ENCODE measurements at places on chromosomes 16 and 17. TPM values are rescaled to one million over a fixed set of nuclear protein-coding genes. Genes with fewer than 3 reads are reported as not detected.
A peak's percentile ranks its signal among the peaks of the same experiment; 100 is the strongest.

DNA sequence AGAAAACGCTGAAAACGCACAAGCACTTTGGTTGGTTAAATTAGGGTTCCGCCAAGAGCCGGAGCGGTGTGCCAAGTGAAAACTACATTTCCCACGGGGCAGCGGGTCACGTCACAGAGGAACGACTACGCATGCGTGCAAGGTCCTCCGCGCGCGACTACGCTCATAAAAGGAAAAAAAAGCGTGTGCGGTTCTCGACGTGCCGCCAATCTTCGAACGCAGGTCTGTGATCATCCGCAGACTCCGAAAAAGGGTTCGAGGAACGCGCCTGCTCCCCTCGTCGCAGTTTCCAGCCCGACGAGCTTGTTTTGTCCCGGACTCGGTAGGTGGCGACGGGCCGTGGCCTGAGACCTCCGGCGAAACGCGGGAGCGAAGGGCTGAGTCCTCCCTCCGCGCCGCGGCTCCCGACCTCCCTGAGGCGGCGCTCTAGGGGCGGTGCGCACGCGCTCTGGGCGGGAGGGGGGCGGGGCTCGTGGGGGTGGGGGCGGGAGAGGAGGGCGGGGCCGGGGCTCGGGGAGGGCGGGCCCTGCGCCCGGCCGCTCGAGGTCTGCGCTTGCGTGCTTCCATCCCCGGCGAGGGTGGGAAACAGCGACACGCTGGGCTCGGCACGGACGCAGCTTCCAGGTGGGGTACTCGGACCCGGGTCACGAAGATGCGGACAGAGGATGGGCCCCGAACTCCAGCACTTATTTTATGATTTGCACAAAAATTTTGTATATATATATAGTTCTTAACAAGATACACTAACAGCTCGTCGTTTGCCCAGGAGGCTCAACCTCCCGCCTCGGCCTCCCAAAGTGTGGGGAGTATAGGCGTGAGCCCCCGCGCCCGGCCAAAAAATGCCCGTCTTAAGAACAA, at the start of gene SGF29:
Gene SGF29 (plus strand): TSS at position 145 of the 858 bp plus-strand sequence. CDS start 27,150 bp downstream, outside the sequence.
- DNase-seq: peak; percentile 96

- no peak for DNase-seq
Measured at GRCh38 chr17:77516902-77517301, 376.1 kb downstream of the SEC14L1 start.

GRCh38 chr17:46056800-46057304, 57.8 kb downstream of the STH start:
- DNase-seq: no peak

- no peak for DNase-seq
Measured at GRCh38 chr16:90046122-90046970, 27.1 kb upstream of the DBNDD1 start.

GRCh38 chr17:48510761-48511604, 19.8 kb downstream of the HOXB1 start:
- DNase-seq: no peak

- no peak for DNase-seq
Measured at GRCh38 chr16:67431775-67432505, 1.0 kb downstream of the HSD11B2 start.

DNA sequence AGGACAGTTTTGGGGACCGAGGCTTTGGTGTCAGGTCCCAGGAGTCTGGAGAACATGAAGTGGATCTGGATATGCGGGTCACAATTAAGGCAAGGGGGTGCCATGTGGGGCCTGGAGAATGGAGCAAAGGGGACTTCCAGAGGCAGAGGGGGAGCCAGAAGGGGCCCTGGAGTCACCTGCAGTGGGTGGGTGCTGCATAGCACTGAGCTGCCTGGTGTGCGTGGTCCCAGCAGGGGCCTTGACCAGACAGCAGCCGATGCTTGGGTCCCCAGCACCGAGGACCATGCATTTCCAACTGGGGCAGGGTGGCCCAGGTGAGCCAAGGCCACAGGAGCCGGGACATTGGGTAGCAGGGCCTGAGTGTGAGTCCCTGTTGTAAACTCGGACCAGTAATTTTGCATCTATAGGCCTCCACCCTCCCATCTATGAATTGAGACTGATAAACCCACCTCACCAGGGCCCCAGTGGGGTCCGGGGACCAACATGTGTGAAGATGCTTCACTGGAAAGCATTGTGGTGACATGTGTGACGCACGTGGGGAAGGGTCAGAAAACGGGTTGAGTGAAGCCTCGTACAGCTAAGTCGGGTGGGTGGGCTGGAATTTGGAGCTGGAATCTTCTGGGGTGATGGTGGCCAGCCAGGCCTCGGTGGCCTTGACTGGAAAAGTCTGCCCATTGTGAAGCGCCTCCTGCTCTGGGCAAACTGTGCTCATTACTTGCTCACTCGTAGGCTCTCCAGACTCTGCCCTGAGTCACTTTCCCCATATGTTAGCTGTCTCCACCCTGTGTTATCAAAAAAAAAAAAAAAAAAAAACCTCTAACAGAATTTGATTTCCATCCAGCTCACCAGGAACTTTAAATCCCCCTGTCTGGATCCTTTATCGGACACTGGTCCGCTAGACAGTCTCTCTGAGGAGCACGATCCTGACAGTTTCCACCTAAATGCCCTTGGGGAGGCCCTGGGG, 90.5 kb upstream of the ZNF469 start:
- no peak for DNase-seq

DNA sequence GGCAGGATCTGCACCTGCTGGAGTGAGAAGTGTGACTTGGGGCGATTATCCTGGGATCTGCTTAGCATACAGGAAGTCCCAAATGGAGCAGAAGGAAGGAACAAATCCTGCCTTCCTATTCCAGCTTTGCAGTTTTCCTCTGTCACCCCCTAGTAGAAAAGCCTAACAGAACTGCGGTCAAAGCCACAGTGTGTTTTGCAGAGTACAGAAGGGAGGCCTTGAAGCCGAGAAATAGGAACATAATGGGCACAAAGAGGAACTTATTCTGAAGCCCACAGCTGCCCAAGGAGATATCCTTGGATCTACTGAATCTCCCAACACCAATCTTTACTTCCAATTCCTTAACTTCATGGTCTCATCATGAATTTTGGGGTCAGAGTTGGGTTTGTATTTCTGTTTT, 8.5 kb downstream of the KRTAP1-5 start:
- no peak for DNase-seq

- peak; percentile 72 for DNase-seq
Measured at GRCh38 chr16:20385844-20386832, 18.4 kb downstream of the PDILT start.

DNA sequence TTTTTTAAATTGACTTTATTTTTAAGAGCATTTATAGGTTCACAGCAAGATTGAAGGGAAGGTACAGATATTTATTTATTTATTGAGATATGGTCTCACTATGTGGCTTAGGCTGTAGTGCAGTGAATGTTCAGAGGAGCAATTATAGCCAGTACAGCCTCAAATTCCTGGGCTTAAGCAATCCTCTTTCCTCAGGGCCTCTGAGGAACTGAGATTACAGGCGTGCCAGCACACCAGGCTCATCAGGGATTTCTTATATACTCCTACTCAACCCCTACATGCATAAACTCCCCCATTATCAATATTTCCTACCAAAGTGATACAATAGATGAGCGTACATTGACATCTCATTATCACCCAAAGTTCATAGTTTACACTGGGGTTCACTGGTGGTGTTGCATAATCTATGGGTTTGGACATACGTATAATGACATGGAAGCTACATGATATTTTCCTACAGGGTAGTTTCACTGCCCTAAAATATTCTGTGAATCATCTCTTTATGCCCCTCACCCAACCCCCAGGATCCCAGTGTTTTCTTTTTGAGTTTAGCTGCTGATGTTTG, 33.5 kb downstream of the HS3ST3B1 start:
- no peak for DNase-seq

GRCh38 chr16:89343501-89344457, 126.3 kb downstream of the ZNF778 start:
- peak; percentile 65 for DNase-seq

DNA sequence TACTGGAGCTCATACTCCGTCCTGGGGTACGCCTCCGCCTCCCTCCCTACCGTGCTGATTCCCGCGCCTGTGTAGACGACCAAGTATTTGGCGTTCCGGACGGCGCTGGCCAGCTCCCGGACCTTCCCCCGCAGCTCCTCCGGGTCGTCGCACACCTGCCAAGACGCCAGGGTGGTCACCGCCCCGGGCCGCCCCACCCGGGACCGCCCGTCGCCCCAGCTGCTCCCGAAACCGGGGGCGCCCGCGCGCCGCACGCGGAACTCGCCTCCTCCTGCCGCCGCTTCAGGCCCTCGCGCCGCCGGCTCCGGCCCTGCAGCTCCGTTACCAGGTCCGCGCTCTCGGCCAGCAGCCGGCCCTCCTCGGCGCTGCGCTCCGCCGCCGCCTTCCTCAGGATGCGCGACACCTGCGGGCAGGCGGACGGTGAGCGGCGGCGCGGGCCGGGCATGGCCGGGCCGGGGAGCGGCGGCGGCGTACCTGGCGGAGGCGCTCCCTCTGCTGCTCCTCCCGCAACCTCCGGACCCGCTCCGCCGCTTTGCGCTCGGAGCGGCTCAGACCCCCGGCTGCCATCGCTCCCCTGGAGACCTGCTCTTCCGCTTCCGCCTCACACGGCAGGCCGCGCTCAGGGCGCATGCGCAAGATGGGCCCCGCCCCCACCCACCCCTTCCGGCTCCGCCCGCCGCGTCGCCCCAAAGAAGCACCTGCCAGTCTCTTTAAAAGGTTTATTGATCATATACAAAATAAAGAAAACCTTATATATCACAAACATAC, at the start of gene SIRT7:
Gene SIRT7 (minus strand): TSS at position 612 of the 768 bp plus-strand sequence. CDS start 45 bp downstream, at position 567.
- DNase-seq: peak; percentile 82

DNA sequence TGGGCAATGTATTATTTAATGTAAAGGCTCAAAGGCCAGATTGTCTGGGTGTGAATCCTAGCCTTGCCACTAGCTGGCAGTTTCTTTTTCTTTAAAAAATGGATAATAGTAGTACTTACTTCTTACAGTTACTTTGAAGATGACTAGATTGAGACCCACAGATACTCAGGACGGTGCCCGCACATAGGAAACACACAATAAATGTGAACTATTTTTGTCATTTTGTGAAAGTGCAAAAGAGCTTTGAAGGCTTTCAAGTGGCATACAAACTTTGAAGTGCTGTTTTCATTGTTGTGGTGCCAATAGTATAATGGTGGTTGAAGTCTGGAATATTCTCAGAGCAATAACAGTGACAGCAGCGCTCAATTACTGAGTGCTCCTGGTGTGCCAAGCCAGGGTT, 63.6 kb downstream of the OTOA start:
- DNase-seq: no peak

DNA sequence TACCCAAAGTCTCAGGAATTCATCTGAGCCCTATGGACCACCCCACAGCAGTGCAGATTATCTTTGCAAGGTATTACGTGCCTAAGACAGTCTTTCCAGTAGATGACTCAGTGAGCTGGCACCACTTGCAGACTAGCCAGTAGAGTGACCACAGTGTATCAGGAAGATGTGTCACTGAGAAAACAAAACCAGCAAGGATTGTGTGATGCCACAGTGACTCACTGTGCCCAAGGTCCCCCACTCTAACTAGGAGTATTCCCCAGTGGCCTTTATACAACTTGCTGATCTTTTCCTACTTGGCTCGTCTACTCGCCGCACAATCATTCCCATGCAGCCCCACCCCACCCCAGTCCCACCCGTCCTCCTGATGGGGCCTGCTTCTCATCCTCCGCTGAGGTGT, 26.8 kb upstream of the PRKCA start:
- DNase-seq: no peak

GRCh38 chr17:17051380-17051779, 9.1 kb downstream of the MPRIP start:
- no peak for DNase-seq

GRCh38 chr16:83533193-83533592, 274.6 kb upstream of the HSBP1 start:
- DNase-seq: no peak

- no peak for DNase-seq
Measured at GRCh38 chr16:14553447-14553846, 76.6 kb downstream of the PARN start.

- no peak for DNase-seq
Measured at GRCh38 chr17:4313221-4314114, 49.7 kb upstream of the ANKFY1 start.

DNA sequence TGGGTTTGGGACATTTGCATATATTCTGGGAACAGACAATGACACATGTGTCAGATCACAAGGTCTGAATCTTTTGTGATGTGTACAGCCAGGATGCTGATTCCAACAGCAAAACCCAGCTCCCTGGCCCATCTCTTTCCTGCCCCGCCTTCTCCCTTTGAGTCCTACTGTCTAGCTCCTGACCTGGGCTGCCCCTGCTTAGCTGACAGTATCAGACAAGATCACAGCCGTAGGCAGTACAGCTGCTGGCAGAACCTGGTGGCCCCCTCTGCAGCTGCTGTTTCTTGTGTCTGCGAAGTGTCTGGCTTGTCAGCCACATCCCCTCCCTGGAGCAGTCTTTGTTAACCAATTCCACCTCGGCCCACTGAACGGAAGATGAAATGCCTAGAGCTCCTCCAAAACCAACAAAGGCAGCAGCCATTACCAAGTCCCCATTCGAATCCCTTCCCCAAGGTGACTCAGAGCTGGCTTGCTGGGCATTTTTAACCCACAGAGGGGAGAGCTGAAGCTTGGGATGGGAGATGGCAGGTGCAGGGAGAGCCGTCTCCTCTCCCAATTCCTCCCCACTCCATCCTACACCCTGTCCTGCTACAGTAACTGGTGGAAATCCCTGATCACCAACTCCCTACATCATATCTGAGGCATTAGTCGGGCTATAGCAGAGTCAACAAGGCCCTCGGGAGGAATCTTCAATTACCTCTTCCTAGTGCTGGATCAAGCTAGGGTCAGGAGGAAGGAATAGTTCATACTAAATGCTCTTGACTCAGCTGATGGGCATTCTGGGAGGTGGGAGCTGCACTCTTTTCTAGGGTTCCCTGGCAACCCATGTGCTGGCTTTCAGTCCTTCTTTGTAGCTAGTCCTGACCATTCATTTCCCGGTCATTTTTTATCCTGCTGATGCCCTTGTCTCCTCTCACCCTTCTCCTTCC, 5.8 kb downstream of the PIPOX start:
- DNase-seq: no peak

DNA sequence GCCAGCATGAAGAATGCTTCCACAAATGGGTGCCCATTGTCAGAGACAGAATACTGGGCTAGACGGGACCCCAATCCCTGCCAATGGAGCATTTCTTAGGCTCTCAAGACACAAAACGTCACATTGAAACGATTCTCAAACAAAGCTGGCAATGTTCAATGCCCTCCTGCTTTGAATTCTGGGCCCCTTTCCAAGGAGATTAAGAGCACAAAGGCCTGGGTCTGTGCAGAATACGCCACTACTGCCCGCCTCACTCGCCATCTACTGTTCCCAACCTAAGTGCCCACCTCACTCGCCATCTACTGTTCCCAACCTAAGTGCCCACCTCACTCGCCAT, 9.7 kb downstream of the CFAP20 start:
- no peak for DNase-seq

GRCh38 chr16:69566981-69567680, 1.4 kb downstream of the NFAT5 start:
- DNase-seq: peak; percentile 24

FBF1 gene
- total RNA-seq: 5.5 TPM

PRKCB gene
- 3.8 TPM for total RNA-seq

ABCC12 gene
- not detected for total RNA-seq

NPIPB13 gene
- 21.1 TPM for total RNA-seq

TMEM101 gene
- total RNA-seq: 25.9 TPM

GPR142 gene
- 0.31 TPM for total RNA-seq

CBLN1 gene
- 0.39 TPM for total RNA-seq

RCVRN gene
- total RNA-seq: not detected

KRTAP2-3 gene
- not detected for total RNA-seq

TBC1D3G gene
- total RNA-seq: not detected

LLGL2 gene
- total RNA-seq: 529 TPM

ABCC3 gene
- 251 TPM for total RNA-seq

All from left colon (tissue), 2 donors.